Ascending aorta (tissue), 2 donors: ENCODE measurements at places on chromosomes 3 and 15. TPM values are rescaled to one million over a fixed set of nuclear protein-coding genes. Genes with fewer than 3 reads are reported as not detected.
A peak's percentile ranks its signal among the peaks of the same experiment; 100 is the strongest.

- H3K27me3 ChIP-seq, result no peaks in the 10 kb centered on the region
- no peak overlapping the region for H3K27ac ChIP-seq
- DNase-seq, result no peak
These were observed 198.1 kb downstream of the MBNL1 start for GRCh38 chr3:152466784-152467183.

DNA sequence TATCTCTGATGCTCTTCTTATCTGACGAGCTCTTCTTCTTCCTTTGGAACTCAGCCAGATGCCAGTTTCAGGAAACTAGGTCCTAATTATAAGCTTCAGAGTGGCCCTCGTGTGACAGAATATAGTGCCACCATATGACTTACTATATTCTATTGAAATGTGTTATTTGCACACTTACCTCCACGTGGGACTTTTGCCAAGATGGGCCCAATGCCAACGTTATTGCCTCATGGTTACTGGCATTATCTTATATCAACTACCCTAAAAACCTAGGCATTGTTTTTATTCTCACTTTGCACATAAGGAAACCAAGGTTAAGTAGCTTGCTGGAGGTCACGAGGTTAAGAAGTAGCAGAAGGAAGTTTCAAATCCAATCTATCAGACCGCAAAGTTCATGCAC is 71.3 kb upstream of the SLCO3A1 start:
- H3K27me3 ChIP-seq, result no peaks in the 10 kb centered on the region
- no peak overlapping the region for H3K4me3 ChIP-seq
- no peaks in the 10 kb centered on the region for H3K36me3 ChIP-seq

GRCh38 chr15:40847223-40847961 is 3.5 kb downstream of the SPINT1 start:
- H3K4me3 ChIP-seq, result no peak overlapping the region
- H3K36me3 ChIP-seq, result no peaks in the 10 kb centered on the region
- no peak overlapping the region for H3K27ac ChIP-seq
- DNase-seq, result no peak

DNA sequence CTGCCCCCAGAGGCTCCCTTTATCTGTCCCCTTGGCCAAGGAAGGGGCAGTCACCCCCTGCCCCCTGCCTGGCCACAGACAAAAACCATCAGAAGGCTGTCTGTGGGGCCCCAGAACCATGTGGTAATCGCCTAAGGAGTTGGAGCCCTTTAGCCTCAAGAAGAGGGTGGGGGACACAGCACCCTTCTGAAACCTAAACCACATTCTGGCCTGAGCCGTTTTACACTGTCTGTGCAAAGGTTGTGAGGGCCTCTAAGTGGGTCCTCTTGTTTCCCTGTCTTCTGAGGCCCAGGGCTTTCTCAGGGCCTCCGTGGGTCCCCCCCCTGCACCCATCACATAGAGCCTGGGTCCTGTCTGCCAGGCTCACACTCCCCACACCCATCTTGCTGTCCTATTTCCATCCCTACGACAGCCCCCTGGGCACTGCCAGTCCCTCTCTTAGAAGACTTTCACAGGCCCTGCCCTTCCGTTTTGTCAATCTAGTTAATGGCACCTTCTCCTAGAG is 17.9 kb upstream of the RPUSD3 start:
- H3K36me3 ChIP-seq, result no peaks in the 10 kb centered on the region
- no peaks in the 10 kb centered on the region for H3K4me1 ChIP-seq
- H3K4me3 ChIP-seq, result no peak overlapping the region
- DNase-seq, result no peak
- no peaks in the 10 kb centered on the region for H3K27me3 ChIP-seq

- H3K36me3 ChIP-seq, result no peaks in the 10 kb centered on the region
- no peak overlapping the region for H3K4me3 ChIP-seq
- no peaks in the 10 kb centered on the region for H3K27me3 ChIP-seq
- DNase-seq, result peak; percentile 30
- H3K27ac ChIP-seq, result no peak overlapping the region
- H3K4me1 ChIP-seq, result no peaks in the 10 kb centered on the region
These were observed 6.4 kb downstream of the CLN6 start for GRCh38 chr15:68223171-68223570.

DNA sequence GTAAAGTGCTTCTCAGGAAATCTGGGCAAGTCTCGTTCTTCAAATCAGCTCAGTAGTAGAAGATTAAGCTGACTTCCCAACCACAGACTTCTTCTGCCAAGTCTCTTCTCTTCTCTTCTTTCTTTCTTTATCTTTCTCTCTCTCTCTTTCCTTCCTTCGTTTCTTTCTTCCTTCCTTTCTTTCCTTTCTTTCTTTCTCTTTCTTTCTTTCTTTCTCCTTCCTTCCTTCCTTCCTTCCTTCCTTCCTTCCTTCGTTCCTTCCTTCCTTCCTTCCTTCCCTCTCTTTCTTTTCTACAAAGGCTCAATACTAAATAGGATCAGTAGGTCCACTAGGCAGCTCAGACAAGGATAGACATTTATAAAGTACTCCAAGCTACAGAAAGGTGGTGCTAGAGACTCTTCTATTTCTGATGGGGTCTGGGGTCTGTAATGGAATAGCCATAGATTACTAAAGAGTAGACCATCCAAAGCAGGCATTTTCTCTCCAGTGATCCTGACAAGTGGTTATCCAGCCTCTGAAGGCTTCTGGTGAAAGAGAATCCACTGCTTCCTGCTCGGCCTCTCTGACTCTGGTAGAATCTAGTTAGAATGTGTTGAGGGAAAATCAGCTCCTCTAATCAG is 100.8 kb downstream of the TPRG1 start:
- H3K4me3 ChIP-seq, result no peak overlapping the region
- no peaks in the 10 kb centered on the region for H3K36me3 ChIP-seq
- no peak for DNase-seq
- no peaks in the 10 kb centered on the region for H3K27me3 ChIP-seq
- H3K27ac ChIP-seq, result no peak overlapping the region

- H3K4me1 ChIP-seq, result no peaks in the 10 kb centered on the region
- H3K36me3 ChIP-seq, result no peaks in the 10 kb centered on the region
- no peak for DNase-seq
- H3K4me3 ChIP-seq, result no peak overlapping the region
- peak overlapping the region; percentile 35 for H3K27ac ChIP-seq
These were observed 457.5 kb upstream of the ALCAM start for GRCh38 chr3:104909198-104909597.

DNA sequence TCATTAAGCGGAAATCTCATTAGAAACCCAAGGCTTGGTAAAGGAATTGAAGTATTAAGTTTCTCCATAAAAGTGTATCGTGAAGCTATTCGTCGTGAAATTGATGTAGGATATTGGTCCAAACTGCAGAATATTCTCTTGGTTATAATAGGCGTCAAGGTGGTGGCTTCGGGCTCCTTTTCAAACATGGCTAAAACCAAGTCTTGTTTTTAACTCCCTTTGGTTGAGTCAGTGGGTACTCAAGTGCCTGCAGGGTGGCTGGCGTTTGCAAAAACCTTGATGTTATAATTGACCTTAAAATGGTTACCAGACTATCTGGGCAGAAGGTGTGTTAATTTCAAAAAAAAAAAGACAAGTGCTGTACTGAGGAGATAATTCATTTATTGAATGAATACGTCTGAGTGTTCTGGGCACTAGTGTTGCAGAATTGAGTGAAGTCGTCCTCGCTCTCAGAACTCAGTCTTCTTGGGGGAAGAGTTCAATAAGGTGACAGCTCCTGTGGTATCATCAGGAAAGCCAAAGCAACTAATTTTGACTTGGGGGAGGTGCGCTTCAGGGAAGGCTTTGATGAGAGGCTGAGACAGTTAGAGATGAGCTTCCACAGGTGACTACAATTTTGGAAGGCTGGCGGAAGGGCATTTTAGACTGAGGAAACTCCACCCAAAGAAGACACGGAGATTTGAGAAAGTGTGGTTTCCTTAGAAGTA is 1.5 kb downstream of the UBE2Q2 start:
- H3K27ac ChIP-seq, result peak overlapping the region; percentile 97
- H3K4me1 ChIP-seq, result peaks cover 40% of the 10 kb centered on the region
- DNase-seq, result no peak
- no peaks in the 10 kb centered on the region for H3K27me3 ChIP-seq
- no peaks in the 10 kb centered on the region for H3K36me3 ChIP-seq

- no peak overlapping the region for H3K27ac ChIP-seq
- no peaks in the 10 kb centered on the region for H3K4me1 ChIP-seq
These were observed 7.5 kb downstream of the GOLIM4 start for GRCh38 chr3:168088106-168088720.

DNA sequence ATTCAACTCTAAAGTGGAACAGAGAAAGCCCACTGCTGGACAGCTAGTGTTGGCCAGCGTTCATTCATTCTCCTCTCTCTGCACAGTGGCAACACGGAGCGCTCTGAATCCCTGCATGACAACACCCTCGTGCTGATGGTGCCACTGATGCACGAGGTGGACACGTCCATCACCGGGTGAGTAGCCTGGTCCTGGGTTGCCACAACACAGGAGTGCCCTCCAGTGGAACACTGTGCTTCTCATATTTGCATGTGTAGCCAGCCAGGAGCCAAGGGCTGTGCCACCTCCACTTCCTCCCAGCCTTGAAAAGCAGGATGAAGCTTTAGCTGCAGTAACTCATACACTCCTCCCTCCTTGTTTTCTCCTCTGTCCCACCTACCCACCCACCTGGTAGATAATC is 120.0 kb upstream of the CTDSPL start:
- DNase-seq, result peak; percentile 81
- H3K36me3 ChIP-seq, result peaks cover 18% of the 10 kb centered on the region
- H3K4me3 ChIP-seq, result no peak overlapping the region
- H3K27me3 ChIP-seq, result no peaks in the 10 kb centered on the region

- no peaks in the 10 kb centered on the region for H3K27me3 ChIP-seq
- no peaks in the 10 kb centered on the region for H3K4me1 ChIP-seq
- no peak overlapping the region for H3K4me3 ChIP-seq
- DNase-seq, result no peak
These were observed 33.8 kb upstream of the ESYT3 start for GRCh38 chr3:138400651-138401070.

DNA sequence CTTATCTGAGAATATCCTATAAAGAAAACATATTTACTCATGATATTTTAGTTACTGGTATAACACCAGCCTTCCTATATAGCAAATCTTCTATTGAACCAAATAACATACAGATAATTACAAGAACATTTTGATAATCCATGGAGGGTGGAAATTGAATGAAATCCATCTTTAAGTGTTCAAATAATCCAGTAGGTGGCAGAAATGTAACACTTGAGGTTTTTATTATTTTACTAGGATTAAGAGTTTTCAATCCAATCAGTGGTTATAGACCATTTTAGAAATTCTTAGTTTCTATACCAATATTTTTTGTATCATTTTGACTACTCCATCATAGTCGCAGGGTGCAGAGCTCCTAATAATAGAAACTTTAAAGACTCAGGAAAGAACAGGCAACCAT is 101.9 kb upstream of the KCNH8 start:
- H3K27ac ChIP-seq, result no peak overlapping the region
- H3K4me1 ChIP-seq, result no peaks in the 10 kb centered on the region
- H3K36me3 ChIP-seq, result no peaks in the 10 kb centered on the region
- DNase-seq, result no peak

DNA sequence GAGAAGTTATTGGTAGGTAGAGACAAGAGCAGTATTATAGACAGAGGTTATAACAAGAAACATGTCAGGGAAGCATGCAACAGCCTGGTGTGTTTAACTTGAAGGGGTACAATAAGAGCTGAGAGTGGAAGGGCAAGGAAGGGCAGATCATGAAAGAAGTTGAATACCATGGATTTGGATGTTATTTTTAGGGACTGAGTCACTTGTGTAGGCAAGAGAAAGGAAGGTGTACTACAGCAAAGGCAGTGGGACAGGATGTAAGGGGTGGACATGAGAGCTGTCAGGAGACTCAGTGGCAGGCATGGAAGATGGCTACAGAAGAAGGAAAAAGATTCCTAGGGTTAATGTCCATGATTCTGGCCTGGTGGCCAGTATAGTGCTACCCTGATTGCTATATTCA is 66.4 kb downstream of the TFG start:
- no peak overlapping the region for H3K27ac ChIP-seq
- no peaks in the 10 kb centered on the region for H3K27me3 ChIP-seq
- H3K36me3 ChIP-seq, result peaks cover 13% of the 10 kb centered on the region
- DNase-seq, result no peak
- no peaks in the 10 kb centered on the region for H3K4me1 ChIP-seq
- H3K4me3 ChIP-seq, result no peak overlapping the region

- peaks cover 7% of the 10 kb centered on the region for H3K4me1 ChIP-seq
- no peak overlapping the region for H3K4me3 ChIP-seq
- no peak for DNase-seq
- H3K27ac ChIP-seq, result peak overlapping the region; percentile 34
These were observed 24.1 kb downstream of the ZNF592 start for GRCh38 chr15:84772467-84772866.

- no peak for DNase-seq
- no peaks in the 10 kb centered on the region for H3K4me1 ChIP-seq
- H3K27me3 ChIP-seq, result no peaks in the 10 kb centered on the region
These were observed 9.6 kb upstream of the ABTB1 start for GRCh38 chr3:127663151-127663550.

Gene TGM4
- not detected for total RNA-seq

Gene CCDC80
- total RNA-seq, result 160 TPM

Gene CLRN1
- not detected for total RNA-seq

Gene SLC22A13
- not detected for total RNA-seq

Gene EBLN2
- 0.53 TPM for total RNA-seq

Gene GHRL
- not detected for total RNA-seq

Gene MYRIP
- total RNA-seq, result 12.7 TPM

Gene ARGFX
- total RNA-seq, result not detected

Gene ADAMTS7
- 33.3 TPM for total RNA-seq

Gene FANCD2OS
- not detected for total RNA-seq
